ENCODE measurements at places on chromosomes 16 and 17.

- DNase-seq, result no peak
Measured at GRCh38 chr16:49918257-49918656, 62.3 kb upstream of the ZNF423 start.

GRCh38 chr17:57662644-57663308 lies 82.3 kb downstream of the CCDC182 start:
- peak; percentile 99 for DNase-seq

GRCh38 chr17:6525141-6525540 lies 31.2 kb downstream of the PITPNM3 start:
- no peak for DNase-seq

DNA sequence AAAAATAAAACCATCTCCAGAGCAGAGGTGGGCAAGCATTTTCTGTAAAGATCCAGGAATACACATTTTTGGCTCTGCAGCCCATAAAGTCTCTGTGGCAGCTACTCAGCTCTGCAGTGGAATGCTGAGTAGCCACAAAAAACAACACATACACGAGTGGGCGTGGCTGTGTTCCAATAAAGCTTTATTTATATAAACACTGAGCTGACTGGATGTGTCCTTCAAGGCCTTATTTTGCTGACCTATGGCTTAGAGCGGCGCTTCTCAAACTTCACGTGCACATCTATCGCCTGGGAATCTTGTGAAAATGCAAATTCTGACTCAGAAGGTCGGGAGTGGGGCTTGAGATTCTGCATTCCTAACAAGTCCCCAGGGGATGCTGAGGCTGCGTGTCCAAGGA lies 39.7 kb downstream of the XYLT1 start:
- no peak for DNase-seq

GRCh38 chr17:73410586-73411312 lies 98.9 kb upstream of the CDC42EP4 start:
- no peak for DNase-seq

DNA sequence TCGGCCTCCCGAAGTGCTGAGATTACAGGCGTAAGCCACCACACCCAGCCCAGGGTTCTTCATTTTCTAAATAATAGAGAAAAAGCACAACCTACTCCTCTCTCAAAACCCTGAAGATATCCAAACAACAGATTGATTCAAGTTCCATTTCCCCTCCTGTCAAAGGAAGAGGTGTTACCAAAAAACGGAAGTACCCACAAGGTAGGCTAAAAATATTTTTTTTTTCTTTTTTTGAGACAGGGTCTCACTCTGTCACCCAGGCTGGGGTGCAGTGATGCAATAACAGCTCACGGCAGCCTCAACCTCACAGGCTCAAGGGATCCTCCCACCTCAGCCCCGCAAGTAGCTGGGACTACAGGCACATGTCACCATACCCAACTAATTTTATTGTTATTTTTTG lies 18.9 kb downstream of the UTP6 start:
- no peak for DNase-seq

GRCh38 chr16:8761078-8761477 lies 36.4 kb downstream of the TMEM186 start:
- no peak for DNase-seq

- no peak for DNase-seq
Measured at GRCh38 chr16:3597676-3598075, 13.7 kb downstream of the SLX4 start.

DNA sequence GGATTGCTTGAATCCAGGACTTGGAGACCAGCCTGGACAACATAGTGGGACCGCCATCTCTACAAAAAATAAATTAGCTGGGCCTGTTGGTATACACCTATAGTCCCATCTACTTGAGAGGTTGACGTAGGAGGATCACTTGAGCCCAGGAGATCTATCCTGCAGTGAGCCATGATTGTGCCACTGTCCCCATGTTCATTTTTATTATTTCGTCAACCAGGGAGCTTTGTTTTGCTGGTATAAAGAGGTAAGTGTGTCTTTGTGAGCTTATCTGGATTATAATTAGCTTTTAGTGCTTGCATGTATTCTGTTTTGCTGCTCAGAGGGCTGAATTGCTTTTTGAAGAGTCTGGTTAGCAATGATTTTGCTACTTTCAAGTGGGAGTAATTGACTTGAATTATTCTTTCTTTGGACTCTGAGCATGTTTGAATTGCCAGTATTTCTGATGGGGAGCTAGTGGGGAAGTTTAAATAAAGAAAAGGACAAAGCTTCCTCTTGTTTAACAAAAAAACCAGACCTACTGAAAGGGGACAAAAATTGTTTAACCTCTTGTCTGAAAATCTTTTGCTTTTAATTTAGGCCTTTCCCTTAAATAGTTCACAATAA lies 31.6 kb upstream of the BCAS3 start:
- no peak for DNase-seq

GRCh38 chr16:17432901-17433576 lies 37.7 kb downstream of the XYLT1 start:
- DNase-seq, result no peak

- DNase-seq, result no peak
Measured at GRCh38 chr17:51721730-51722129, 436.8 kb downstream of the CA10 start.

DNA sequence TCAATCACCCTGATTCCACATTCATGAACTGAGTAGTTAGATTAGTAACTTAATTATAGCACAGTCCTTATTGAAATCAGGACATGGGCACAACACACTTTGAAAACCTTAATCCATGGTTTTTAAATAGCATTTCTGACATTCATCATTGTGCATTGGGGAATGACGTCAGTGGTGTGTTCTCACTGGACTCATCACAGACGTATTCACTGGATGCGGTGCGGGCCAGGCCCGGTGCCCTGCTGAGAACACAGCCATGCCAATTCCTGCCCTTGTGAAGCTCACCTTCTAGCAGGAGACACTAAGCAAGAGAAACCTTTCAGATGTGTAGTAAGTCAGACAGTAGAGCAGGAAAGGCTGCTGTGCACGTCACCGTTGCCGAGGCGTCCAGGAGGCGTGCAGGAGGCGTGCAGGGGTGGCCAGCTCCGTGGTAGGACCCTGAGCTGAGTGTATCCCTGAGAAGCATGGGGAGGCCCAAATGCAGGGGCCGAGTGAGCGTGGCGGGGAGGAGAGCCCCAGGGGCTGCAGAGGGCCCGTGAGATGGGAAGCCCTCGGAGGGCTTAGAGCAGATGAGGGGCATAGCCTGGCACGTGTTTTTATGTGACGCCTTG lies 12.9 kb downstream of the BANP start:
- DNase-seq, result no peak

DNA sequence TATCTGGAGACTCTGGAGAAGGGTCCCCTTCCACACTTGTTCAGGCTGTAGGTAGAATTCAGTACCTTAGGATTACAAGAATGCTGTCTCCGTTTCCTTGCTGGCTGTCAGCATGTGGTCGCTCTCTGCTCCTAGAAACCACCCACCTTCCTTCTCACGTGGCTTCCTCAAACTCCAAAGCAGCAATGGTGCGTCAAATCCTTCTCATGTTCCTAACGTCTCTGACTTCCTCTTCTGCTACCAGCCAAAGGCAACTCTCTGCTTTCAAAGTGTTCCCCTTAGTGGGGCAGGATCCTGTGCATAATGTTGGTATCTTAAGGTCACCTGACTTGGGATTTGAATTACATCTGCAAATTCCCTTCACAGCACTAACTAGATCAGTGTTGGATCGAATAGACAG lies 30.9 kb upstream of the DYNLRB2 start:
- DNase-seq, result no peak

DNA sequence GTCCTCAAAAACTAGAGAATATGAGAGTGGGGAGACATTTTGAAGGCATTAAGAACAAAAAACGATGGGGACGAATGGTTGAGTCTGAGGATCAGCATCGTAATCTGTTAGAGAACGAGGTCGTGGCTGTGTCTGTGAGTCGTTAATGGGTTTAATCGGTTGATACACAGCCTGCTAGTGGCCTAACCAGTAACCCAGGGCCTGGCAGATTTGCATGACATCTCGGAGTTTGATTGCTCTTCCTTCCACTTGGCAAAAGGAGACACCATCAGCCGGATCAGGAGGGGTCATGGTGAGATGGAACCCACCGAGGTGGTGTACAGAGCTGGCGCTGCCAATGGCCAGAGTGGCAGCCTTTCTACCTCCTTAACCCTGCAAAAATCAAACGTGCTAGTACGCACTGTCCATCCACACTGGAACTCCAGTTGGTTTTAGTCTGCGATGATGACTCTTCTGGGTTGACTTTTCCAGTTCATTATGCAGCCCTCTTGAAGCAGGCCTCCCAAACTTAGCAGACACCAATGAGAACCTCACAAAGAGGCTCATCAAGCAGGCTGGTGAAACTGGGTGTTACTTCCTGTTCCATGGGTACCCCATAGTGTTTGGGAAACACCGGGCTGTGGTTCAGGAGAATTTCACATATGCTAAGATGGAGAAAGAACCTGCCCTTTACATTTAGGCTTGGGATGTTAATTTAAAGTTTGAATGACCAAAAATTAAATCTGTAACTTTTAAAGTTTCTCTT lies 4.1 kb downstream of the HS3ST3B1 start:
- peak; percentile 86 for DNase-seq

- DNase-seq, result no peak
Measured at GRCh38 chr16:4700997-4701743, 7.8 kb downstream of the NUDT16L1 start.

- peak; percentile 46 for DNase-seq
Measured at GRCh38 chr16:89031715-89032659, 55.0 kb upstream of the CBFA2T3 start.

- no peak for DNase-seq
Measured at GRCh38 chr16:35636480-35637230, 2177.2 kb downstream of the TP53TG3F start.

DNA sequence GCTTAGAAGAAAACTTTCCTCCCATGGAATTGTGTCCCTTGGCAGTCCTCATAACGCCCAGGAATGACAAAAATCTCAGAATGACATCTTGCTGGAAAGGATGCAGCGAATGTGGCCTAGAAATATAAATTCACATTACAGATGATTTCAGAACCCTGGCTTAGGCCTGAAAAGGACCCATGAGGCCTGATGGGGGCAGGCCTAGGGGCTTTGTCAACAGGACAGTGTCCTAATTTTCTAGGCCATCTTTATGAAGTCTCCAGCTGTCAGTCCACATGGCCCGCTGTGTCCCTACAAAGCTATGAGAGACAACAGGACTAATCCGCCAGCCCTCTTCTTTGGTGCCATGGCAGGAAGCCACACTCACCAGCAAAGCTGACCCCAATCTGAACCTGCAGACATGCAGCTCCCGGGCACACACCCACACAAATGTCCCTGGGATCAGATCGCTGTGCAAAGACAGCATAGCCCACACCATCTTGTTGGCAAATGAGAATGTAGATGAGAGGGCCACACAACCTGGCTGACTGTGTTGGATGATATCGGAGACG lies 40.4 kb upstream of the DNAH17 start:
- no peak for DNase-seq

- no peak for DNase-seq
Measured at GRCh38 chr16:55698331-55698730, 42.5 kb downstream of the SLC6A2 start.

- no peak for DNase-seq
Measured at GRCh38 chr16:89827383-89828198, 684 bp upstream of the SPIRE2 start.

GRCh38 chr16:75025761-75026160 lies 26.9 kb downstream of the ZNRF1 start:
- no peak for DNase-seq

GRCh38 chr17:81526662-81527571 lies 1.3 kb upstream of the FSCN2 start:
- no peak for DNase-seq

DNA sequence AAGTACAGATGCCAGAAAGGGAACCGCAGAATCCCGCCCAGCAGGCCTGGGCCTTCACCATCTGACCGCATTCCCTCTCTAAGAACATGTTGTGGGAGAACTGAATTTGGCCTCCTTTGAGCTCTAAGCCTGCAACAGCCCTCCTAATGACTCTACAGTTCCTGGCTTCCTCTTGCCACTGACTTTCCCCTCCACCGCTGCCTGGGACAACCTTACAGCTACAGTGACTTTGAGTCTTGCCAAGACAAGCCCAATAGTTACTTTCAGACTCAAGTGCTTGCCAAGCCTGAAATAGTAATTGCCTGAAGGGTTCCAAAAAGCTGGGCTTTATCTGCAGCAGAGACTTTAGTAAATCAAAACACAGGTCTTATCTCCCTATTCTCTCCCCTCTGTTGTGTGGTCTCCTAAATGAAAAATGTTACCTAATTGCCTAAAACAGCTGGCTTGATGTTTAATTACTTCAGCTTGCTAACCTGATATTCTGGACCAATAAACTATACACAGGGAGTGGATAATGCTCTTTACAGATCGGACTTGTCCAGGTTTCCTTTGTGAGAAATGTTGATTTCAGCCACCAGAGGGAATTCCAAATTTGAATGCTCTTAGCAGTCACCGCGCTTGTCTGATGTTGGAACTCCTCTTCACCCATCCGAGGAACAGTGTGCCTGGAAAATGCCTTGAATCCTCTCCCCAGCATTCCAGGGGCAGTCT lies 85.1 kb upstream of the TBX2 start:
- no peak for DNase-seq

DNA sequence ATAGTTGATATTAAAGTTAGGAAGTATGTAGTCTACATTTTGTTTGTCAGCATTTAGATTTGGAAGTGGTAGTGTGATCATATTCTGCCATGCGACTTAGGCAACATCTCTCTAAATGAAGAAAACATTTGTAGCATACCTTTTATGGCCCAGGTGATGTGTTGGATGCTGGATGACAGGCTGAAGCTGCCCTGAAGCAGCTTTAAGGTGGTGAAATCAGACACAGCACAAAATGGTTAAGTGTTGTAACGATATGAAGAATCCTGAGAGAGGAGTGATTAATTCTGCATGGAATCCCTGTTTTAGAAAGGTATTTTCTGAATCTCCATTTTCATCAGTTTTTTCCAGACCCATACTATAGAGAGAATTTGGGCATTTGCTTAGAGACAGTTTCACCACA lies 28.3 kb downstream of the AATF start:
- no peak for DNase-seq

DNA sequence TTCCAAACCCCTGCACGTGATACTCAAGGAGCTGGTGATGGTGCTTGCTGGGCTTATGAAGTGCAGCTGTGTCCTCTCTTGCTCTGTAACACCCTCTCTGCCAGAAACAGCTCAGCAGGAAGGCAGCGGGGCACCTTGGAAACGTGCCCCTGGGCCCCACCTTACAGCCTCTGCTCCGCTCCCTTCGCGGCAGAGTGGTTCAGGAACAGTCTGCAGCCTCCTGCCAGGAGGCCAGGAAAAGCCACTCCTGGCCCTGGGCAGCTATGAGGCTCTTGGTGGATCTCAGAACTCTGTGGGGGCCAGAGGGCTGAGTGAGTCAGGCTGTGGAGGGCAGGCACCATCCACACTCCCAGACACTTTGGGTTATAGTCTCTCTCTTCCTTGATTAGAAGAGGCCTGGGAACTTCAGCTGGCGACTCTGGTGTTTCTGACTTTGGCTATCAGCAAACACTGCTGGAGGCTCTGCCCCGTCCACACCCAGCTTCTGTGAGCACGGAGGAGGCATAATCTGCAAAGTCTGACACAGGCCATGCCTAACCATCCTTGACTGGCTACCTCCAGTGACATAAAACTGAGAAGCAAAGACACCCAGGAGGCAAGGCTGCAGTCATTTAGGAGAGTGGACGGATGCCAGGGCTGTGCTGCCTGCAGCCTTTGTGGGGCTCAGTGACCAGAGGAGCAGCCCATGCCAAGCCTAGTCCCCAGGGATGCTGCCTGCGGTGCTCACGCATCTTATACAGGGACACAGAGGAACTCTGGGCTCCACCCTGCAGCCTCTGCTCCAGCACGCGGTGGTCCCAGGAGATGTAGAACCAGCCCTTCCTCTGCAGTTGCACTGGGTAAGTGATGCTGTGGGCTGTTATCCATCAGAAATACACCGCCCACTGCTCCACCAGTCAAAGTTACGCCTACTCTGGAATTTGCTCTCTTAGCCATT lies 65.3 kb downstream of the METRNL start:
- DNase-seq, result no peak

GRCh38 chr16:84084570-84085270 lies 32.0 kb downstream of the MBTPS1 start:
- DNase-seq, result peak; percentile 72

All from NCI-H526 (cell line).